Lung microvascular endothelial cell (primary cell): ENCODE measurements at places on chromosomes 3 and 15.

DNA sequence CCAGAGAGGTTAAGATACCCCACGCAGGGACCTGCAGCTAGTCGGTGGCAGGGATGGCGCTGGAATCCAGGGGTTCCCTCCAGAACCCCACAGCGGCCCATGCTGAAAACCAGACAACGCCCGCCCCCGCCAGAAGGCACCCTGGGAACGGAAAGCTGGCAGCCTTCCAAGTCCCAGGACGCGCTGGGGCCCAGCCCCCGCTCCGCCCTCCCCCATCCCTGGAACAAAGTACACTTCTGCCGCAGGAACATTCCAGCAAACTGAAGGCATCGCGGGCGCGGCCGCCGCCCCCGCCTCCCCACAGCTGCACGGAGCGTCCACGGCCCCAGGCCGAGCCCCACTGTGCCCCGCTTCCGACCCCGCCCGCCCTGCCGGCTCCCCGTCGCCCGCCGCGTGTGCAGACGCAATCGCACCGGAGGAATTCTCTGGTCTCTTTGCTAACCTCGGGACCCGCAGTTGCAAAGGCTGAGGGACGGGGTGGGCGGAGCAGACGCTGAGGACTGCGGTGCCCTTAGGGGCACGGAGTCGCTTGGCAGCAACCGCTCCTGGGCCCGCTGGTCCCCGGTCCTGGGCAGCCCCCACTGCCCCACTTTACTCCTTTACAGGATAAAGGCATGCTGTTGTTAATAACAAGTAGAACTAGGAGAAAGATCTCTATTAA, 44.8 kb upstream of the RNU6-1 start:
- DNase-seq: peak; percentile 39

DNA sequence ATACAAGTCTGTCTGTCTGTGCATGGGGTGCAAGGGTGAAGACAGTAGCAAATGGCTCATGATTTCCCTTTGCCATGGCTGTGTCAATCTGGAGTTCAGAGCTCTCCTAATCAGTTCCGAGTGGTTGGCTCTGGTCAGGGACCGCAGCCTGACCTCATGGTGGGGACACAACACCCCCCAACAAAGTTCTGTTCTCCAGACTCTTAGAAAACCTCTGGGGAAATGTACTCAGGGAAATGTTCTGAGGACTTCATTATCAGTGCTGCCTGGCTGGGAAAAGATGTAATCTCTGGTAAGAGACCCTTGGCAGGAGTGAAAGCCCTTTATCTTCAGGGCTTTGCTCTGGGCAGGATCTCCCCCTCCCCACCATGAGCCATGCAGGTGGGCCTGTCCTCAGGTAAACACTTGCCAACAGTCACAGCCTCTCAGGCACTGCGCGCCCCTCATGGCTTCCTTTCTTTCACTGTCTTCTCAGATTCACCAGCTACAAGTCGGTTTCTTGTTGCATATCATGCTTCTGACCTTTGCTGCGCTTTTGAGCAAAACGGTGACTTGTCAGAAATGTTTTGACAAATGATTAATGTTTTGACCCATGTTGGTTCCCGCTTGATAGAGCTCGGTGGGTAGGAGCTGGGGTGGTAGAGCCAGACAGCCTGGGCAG, 95.5 kb downstream of the ST6GAL1 start:
- DNase-seq: no peak

DNA sequence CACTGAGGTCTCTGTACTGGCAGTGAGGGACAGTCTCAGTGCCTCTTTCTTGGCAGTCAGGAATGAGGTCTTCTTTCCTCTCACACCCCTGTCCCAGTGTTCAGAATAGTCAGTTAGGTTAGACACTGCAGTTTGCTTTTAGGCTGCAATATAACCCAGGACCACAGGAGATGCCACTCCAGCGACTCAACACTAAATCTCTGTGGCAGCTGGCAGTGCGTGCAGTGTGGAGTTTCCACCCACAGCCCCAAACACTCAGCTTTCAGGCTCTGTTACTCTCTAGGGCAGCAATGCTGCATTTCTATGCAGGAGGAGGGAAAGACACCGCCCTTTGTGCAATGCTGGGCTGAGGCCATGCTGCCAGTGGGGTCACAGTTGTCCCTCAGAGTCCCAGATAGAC, 150.2 kb upstream of the SUCLG2 start:
- no peak for DNase-seq

DNA sequence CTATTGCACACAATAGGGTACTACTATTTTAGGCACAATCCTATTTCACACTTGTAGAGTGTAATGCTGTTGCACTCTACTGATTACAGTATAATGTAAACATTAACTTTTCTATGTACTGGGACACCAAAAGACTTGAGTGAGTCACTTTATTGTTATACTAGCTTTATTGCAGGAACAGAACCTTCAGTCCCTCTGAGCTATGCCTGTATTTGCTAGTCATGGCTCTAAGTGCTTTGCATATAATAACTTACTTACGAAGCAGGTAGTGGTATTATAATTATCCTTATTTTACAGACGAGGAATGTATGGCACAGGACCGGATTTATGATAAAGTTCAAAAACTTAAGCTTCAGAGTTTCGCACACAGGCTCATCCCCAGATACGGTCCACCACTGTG, 106.6 kb upstream of the SLC6A6 start:
- DNase-seq: no peak

DNA sequence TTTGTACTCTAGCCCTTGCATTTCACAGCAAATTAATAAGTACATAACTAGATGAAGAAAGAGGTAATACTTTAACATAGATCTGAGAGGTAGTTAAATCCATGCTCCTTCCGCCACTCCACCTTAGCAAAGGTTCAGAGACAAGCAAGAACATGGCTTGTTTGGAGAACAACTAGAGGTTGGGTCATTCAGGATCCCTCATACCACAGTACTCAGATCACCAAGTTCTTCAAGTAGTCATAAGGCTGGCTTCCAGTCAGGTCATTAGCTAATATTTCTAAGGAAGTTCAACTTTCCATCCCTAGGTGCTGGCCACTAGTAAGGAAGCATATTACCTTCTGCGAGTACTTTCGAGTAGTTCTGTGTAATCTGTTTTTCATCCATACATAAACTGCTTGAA, 44.1 kb downstream of the CD200R1 start:
- DNase-seq: no peak

DNA sequence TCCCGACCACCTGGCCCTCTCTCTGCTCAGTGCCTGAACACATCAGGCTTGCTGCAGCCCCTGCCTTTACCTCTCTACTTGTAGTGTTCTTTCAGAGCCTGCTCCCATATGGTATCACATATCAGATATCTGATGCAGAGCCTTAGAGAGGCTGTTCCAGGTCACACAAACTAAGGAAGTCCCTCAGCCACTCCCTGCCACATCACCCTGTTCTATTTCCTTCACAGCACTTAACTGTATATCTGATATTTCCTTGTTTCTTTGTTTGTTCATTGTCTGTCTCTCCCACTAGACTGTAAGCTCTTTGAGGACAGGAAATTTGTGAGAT, 976 bp upstream of the ALDH1L1 start:
- no peak for DNase-seq

- DNase-seq: no peak
Measured at GRCh38 chr3:139455855-139456254, 20.5 kb downstream of the RBP2 start.

DNA sequence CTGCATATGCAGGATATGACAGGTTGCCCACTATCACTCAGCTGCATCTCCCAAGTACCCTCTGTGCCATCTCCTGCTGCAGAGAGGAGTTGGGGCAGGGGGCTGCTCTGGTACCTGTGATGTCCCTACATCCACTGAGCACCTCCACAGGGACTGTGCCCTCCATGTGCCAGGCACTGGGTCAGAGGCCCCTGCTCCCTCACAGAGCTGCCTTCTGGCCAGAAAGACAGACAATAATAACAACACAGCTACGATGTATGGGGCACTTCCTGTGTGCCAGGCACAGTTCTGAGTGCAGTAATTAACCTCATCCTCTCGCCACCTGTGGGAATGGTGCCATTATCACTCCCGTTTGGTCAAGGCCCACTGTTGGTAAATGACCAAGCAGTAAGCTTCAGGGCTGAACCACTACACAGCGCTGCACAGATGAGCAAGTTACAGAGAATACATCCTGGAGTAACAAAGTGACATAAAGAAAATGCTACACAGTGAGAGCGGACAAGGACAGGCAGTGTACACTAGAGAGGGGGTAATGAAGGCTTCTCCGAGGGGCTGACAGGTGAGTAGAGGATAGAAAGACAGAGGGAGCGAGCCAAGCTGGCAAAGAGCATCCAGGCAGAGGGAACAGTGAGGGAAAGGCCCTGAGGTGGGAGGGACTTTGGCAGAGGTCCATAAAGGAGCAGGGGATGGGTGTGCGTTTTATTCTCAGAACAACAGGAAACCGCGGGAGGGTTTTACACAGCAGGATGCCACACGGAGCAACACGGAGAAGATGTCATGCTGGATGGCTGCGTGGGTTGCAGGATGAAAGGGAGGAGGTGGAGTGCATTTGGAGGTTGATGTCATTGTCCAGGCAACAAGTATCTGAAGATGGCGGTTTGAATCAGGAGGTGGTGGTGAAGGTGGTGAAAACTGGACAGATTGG, 13.6 kb downstream of the WNT7A start:
- no peak for DNase-seq

DNA sequence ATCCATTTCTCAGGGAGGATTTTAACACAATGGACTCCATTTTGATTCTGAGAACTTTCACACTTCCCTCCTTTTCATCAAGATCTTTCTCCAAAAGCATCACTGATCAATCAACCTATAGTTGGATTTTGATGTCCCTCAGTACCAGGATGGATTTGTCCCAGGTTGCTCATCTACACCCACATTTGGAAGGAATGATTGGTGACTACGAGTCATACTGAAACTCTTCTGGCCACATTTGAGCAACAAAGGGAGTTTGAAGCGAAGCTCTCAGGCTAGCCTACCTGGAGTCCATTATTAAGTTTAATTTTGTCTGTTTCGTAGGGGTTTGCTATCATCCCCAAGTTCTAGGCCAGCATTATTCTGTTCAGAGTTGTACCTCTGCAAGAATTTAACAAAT, 31.3 kb upstream of the ATP8B4 start:
- no peak for DNase-seq

DNA sequence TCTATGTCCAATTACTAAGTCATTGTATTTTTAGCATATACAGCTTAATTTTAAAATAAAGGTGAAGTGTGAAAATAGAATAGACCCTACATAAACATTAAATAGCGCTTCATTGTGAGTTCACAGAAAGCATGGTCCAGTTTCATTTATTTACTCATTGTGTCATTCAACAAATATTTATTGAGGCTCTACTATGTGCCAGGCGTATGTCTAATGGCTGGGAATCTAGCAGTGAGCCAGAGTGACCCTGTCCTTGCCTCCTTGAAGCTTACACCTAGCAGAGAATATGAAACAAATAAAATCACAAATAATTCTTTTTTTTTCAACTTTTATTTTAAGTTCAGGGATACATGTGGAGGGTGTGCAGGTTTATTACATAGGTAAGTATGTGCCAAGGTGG, 161.7 kb downstream of the CFAP20DC start:
- no peak for DNase-seq

- DNase-seq: peak; percentile 3
Measured at GRCh38 chr3:180250172-180250571, 213.4 kb upstream of the PEX5L start.

- DNase-seq: no peak
Measured at GRCh38 chr3:159246385-159246784, 444.5 kb downstream of the MFSD1 start.

GRCh38 chr3:141074529-141074928, 23.4 kb downstream of the SPSB4 start:
- no peak for DNase-seq

- peak; percentile 69 for DNase-seq
Measured at GRCh38 chr3:170418422-170419398, at the start of gene CLDN11. Gene CLDN11, plus strand, starts transcription at chr3:170418868. Its CDS starts 199 bp downstream, at chr3:170419067.

- no peak for DNase-seq
Measured at GRCh38 chr3:144431134-144431533, 459.5 kb downstream of the DIPK2A start.

- DNase-seq: peak; percentile 11
Measured at GRCh38 chr3:47578691-47579632, at the start of gene CSPG5. Gene CSPG5, minus strand, starts transcription at chr3:47578865. Its CDS starts 172 bp downstream, at chr3:47578693.

- DNase-seq: no peak
Measured at GRCh38 chr3:4060064-4060463, 243.1 kb upstream of the SETMAR start.

GRCh38 chr3:5220193-5220592, 32.7 kb downstream of the EDEM1 start:
- DNase-seq: no peak

GRCh38 chr15:93028632-93029213, 60.3 kb downstream of the RGMA start:
- DNase-seq: no peak

- peak; percentile 55 for DNase-seq
Measured at GRCh38 chr3:170421111-170421641, 2.5 kb downstream of the CLDN11 start.

- DNase-seq: no peak
Measured at GRCh38 chr3:17806201-17806600, 63.8 kb upstream of the TBC1D5 start.

DNA sequence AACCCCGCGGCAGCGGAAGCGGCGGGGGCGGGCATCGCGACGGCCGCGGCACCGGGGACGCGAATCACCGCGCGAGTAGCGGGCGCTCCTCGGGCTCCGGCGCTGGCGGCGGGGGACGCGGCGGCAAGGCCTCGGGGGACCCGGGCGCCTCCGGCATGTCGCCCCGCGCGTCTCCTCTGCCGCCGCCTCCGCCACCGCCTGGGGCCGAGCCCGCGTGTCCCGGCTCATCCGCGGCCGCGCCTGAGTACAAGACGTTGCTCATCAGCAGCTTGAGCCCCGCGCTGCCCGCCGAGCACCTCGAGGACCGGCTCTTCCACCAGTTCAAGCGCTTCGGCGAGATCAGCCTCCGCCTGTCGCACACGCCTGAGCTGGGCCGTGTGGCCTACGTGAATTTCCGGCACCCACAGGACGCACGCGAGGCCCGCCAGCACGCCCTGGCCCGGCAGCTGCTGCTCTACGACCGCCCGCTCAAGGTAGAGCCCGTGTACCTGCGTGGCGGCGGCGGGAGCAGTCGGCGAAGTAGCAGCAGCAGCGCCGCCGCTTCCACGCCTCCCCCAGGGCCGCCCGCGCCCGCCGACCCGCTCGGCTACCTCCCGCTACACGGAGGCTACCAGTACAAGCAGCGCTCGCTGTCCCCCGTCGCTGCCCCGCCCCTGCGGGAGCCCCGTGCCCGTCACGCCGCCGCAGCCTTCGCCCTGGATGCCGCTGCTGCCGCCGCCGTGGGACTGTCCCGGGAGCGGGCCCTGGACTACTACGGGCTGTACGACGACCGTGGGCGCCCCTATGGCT, 675 bp downstream of the RBM15B start:
- peak; percentile 64 for DNase-seq

DNA sequence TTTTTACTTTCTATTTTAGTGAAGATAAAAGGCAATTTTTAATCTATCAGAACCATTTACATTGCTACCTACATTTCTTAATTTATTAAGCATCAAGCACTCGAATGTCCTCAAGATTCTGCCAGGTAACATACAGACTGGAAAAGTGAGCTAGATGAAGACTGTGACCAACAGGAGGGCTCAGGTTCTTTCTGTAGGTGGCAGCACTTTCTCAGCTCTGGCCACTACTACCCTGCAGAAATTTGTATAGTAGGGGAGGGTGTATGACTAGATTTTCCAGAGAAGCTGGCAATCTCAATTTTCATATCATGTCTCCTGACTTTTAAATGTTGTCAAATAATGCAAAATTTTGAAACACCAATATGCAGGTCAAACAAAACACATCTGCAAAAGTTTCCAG, 165.0 kb upstream of the SUCLG2 start:
- DNase-seq: no peak

- no peak for DNase-seq
Measured at GRCh38 chr15:90729261-90729660, 12.1 kb downstream of the BLM start.

GRCh38 chr3:197746801-197747237, 2.9 kb upstream of the FYTTD1 start:
- DNase-seq: no peak
